ENCODE measurements at places on chromosomes 5 and 9.

- no peak for DNase-seq
These were observed 14.8 kb downstream of the SPTLC1 start for GRCh38 chr9:92100237-92100911.

DNA sequence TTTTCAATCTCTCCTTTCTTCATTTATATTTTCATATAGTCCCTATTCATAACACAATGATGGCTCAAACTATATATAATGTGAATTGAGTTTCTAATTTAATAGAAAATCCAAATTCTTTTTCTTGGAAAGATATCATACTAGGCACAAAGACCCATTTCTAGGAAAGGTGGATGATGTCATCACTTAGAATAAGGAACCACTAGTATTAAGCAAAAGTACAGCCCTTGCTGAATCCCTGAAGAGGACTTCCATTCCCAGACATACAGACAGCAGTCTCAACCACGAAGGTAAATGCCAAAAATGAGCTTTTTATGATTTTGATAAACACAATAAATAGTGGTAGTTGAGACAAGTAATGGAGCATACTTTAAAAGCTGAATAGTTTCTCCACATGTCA is 210.0 kb downstream of the FBN2 start:
- no peak for DNase-seq

- DNase-seq: no peak
These were observed 5.0 kb downstream of the CHSY3 start for GRCh38 chr5:129909225-129909624.

DNA sequence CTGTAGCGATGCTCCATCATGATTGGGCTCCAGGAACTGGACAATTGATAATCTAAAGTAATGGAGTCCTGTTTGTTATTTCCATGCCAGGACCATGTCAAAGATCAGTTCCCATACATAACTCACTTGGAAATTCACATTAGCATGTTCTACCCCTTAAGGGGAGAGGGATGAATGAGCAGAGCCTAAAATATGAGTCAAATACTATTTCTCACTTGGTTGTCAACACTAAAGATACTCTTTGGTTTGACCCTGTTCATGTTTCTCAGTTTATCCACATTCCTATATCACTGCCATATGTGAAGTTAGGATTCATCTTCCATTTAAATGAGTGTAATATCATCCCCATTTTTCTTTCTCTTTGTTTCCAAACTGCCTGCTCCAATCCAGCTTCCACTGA is 321.6 kb upstream of the PAPPA start:
- no peak for DNase-seq

DNA sequence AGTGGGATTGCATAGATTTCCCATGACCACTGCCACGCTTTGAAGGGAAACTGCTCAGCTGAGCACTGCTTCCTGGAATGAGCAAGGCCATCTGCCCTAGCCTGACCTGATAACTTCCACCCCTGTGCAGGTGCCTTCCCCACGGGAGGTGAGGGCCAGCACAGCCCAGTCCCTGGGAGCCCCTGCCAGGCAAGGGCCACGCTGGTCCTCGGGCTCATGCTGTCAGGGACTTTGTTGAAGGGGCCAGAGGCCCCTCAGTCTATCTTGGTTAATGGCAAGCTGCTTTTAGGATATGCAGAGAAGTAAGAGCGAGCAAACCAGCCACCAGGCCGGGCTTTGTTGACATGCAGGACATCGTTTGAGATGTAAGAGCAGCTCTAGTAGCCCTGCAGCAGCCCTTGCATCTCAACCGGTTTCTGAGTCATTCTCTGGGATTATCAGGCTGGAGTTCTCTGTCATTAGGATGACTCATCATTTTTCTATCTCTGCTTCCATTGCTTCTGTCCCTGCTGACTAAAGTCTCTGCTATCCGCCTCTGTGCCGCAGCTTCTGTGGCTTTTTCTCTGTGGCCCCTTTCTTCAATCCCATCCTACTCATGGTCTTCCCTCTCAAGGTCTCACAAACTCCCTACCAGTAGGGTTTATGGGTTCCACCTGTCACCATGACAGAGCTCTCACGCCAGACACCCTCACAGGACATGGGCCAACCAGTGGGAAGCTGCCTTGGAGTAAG is 30.6 kb upstream of the IQGAP2 start:
- no peak for DNase-seq

- no peak for DNase-seq
These were observed 2.5 kb downstream of the ENTPD8 start for GRCh38 chr9:137438591-137439157.

DNA sequence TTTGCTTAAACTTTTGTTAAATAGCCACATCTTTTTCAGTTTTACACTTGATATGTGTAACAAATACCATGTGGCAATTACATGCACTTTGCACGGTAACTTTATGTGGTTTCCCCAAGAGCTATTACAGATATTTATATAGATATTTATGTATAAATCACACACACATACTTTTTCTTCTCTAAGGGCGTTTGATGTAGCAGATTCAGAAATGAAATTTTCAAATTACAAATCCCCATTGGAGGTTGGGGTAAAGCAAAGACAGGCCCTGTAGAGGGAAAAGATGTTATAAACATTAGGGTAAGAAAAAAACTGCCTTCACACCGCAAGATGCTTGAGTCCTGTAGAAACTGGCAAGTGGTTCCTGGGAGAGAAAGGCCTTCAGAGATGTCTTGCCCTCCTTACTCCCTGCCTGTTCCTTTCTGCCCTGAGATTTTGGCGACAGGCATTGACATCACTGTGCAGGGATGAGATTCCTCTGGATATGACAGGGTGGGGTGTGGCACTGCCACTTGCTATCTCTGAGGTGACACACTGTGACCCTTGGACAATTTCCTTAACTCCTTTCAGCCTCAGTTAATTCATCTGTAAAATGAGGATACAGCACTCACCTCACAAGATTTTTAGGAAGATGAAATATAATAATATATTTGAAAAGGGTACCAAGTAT is 177.9 kb upstream of the TUT7 start:
- DNase-seq: no peak

- DNase-seq: no peak
These were observed 29.8 kb downstream of the PCDHAC2 start for GRCh38 chr5:140996060-140996459.

DNA sequence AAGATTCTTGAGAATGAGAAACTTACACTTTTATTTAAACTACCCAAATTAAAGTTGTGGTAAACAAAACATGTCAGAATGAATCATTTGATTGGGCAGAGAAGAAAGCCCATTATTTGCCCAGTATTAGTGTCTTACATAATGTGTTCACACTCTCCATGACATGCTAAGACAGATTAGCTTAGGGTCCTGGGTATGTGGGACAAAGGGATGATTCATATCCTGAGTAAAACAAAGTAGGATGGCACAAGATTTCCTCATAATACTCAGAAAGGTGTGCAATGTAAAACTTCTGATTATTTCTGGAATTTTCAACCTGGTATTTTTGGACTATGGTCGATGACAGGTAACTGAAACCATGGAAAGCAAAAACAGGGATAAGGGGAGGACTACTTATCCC is 183.9 kb upstream of the POU5F2 start:
- DNase-seq: no peak

DNA sequence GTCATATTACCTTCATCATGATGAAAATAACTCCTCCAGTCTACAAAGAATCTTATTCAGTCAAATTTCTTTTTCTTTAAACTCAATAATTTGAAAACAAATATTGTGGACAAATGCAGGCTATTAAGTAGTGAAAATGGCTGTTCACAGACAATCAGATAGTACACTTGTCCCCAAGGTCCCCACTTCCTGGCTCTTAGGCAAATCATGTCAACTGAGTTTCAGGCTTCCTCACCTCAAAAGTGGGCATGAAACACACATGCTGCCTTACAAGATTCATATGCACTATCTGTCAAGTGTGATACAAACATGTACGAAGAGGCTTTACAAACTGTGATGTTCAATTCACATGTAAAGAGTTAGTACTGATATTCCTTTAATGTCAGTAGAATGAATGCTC is 385.2 kb upstream of the SEMA6A start:
- no peak for DNase-seq

DNA sequence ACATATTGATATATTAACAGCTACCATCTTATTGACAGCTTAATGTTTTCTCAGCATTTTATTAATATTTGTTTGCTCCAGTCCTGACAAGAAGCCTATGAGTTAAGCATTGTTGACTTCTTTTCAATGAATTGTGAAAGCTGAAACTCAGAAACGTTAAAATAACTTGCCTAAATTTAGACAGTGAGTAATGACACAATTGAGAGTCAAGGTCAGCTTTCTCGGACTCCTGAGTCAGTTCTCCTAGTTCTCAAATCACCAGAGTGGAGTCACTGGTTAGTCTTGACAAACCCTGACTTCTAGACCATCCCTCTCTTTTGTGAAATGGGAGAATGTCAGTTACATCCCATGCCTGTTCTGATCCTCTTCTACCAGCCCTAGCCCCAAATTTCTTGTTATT is 222.7 kb upstream of the ACO1 start:
- DNase-seq: no peak

DNA sequence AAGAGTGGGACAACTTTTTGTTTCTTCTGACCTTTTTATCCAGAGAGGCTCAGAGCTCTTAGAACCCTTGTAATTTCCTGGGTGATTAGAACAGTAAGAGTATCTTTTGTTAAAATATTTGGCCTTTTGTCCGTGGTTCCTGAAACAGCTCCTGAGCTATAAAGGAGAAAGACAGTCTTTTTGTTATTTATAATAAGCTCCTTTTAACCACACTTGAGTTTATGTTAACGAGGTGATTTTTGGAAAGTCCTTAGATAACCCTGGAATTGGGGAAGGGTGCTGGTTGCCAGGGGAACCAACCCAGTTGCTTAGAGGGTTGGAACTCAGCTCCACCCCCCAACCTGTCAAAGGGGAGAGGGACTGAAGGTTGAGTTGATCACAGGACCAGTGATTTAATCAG is 4.8 kb downstream of the ZNF483 start:
- DNase-seq: no peak

DNA sequence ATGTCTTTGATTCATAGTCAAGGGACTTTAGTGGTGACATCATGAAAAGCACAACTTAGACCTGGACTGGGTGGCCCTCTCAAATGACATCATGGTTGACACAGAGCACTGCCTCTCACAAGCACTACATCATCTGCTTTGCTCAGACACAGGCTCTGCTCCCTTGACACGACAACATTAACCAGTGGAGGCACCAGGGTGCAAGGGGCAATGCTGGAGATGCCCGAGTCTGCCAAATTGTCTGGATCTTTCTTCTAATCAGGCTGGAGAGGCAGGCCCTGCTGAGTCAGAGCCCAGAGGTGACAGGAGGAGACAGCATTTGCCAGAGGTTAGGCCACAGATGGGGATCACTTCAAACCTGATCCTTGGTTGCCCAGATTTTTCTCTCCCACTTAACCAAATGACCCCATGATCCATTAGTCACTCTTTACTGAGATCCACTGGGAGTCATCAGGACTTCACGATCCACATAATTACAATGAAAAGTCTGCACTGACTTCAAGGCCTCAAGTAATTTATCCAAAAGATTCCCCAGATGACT is 174.4 kb downstream of the SLIT3 start:
- no peak for DNase-seq

DNA sequence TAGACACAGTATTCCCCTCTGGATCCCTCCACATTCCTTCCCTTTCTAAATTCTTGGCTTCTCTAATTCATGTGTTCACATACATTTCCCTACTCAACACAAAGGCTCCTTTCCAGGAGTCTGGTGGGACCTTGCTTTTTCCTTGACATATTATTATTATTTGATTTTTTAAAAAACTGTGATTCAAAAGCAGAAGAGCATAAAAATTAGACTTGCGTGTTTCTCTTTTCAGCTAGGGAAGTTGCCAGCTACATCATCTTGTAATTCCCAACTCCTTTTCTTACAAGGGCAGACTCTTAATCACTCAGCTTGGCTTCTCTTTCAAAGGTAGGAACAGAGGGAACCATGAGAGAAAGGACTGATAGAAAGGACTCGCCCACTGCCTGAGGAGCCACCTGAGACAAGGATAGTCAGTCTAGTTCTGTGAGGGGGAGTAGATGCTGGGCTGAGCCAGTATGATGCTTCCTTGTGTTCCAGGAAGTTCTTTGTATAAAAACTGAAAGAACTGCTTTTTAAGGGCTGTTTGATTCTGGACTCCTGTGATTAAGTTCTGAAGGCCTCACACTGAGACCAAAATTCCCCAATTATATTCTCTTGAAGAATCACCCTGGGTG is 51.0 kb upstream of the DPYSL3 start:
- DNase-seq: no peak

- no peak for DNase-seq
These were observed 899.9 kb downstream of the TAF11L14 start for GRCh38 chr5:18534119-18534518.

DNA sequence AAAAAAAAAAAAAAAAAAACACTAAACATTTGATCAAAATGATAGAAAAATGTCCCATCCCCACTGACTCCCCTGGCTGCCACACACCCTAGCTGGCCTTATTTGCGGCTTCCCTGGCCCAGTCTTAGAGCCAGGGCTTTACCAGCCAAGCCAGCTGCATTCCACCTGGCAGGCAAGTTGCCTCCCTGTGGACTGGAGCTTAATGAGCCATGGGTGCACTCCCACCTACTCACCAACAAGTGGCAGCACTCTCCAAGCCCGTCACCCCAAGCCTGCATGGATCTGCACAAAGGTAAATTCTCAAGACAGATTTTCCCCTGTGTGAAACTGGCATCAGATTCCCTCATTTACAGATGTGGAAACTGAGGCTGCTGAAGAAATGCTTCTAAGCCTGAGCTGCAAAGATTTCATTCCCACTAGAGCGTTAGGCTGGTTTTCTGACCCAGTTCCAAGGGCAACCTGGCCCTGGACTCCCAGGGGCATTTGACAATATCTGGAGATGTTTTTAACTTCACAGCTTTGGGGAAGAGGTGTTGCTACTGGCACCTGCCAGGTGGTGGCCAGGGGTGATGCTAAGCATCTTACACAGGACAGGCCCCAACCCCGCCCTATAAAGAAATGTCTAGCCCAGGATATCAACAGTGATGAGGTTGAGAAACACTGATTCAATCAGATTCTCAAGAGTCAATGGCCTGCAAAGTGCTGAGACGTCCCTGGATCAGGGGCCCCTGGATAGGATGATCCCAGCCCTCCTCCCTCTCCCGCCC is 21.9 kb upstream of the VDAC1 start:
- peak; percentile 28 for DNase-seq

- no peak for DNase-seq
These were observed 245.9 kb upstream of the PIK3R1 start for GRCh38 chr5:67969631-67970030.

GRCh38 chr5:72478684-72479083 is 28.5 kb downstream of the ZNF366 start:
- DNase-seq: no peak

Measured in T-helper 9 cell (primary cell).